ENCODE measurements at places on chromosomes 11 and 22.
A peak's percentile ranks its signal among the peaks of the same experiment; 100 is the strongest.

DNA sequence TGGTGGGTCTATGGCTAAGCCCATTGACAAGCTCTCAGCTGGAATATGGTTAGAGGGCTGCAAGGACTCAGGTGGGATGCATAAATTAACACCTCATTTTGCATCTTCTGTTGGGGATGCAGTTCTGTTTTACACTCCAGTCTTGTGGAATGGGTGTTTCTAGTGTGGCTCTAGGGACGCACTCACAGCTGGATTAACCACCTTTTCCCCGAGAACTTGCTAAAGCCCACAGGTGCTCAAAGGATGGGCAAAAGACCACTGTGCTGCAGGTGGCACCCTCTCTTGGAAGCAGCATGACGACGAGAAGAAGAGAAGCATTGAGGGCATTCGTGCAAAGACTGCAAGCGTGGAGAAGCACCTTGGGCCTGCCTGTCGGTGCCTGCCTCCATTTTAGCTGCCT lies 6.9 kb downstream of the BARX2 start:
- no peak for DNase-seq

DNA sequence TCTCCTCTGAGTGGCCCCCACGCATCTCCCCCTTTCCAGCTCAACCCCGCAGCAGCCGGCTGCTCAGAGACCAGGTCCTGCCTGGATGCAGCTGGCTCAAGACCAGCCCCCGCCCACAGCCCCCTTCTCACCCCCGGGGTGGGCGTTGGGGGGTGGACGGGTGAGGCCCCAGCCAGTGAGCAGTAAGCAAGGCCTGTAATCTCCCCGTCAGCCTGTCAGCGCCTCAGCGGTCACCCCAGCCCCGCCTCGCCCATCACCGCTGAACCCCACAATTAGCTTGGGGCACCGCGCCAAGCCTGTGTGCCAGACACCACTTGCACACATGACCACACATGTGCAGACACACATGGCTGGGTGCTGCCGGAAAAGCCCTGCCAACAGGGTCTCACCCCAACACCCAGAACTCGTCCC lies 5.9 kb downstream of the PLXNB2 start:
- no peak for DNase-seq

DNA sequence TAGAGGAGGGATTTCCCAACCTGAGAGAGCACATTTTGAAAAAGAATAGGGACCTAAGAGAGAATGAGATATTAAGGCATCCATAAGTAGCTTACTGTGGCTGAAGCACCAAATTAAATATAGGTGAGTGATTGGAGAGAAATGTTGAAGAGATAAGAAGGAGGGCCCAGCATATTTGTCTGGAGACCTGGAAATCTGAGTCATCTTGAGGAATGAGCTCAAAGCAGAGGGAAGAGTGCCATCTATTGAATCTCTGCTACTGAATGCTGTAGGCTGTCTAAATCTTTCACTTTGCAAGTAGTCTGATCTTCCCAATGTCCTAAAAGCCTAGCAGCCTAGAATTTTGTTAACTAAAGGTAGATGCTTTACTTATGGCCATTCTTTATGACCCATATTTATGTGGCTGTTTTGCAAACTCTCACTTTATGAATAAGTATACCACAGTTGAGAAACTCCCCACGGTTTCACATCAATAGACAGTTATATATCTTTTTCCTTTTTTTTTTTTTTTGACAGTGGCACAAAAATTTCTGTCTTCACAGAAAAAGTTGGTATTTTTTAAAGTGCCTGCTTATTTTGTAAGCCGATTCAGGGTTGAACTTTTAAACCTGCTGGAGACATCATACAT lies 2093.5 kb downstream of the LRRC4C start:
- DNase-seq = no peak

- peak; percentile 16 for DNase-seq
Measured at GRCh38 chr11:73359930-73360742, 16.1 kb upstream of the RELT start.

DNA sequence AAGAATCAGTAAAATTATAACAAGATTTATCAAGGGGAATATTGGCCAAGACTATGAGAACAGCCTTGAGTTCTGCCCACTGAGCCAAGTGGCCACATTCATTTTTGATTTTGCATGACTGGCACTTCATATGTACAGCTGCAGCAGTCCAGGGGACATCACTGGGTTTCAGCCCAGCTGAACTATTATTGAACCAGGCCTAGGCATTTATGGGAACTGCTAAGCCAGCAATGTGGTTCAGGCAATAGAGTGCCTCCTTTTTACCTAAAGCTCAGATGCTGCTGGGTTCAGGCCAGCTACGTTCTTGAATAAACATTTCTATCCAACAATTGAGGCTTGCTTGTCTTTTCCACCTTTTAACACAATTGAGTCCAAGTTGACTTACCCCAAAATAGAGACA lies 196.9 kb downstream of the MSANTD4 start:
- DNase-seq = no peak

- DNase-seq = no peak
Measured at GRCh38 chr22:35102663-35103062, 36.7 kb downstream of the ISX start.

GRCh38 chr22:36419912-36420882 lies 32.4 kb upstream of the MYH9 start:
- DNase-seq = no peak

DNA sequence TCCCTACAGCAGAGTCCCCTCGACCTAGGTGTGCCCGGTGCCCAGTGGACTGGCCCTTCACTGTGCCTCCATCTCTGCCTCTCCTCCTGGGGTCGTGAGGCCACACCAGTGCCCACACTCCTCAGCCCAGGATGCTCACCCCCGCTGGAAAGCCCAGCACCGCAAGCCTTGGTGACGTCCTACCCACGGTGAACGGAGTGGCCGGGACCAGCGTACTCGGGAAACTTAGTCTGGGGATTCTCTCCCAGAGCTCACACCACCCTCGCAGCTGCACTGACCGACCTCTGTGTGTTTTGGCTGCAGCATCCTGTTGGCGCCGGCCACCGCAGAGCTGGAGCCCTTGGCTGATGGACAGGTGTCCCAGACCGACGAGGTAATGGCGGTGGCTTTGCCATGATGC lies 35.5 kb upstream of the KRTAP5-7 start:
- DNase-seq = no peak

GRCh38 chr11:64611869-64612646 lies 21.0 kb downstream of the SLC22A12 start:
- DNase-seq = no peak

GRCh38 chr11:56543739-56544138 lies 682 bp upstream of the OR5M11 start:
- no peak for DNase-seq

- DNase-seq = no peak
Measured at GRCh38 chr22:38628444-38628843, 27.7 kb downstream of the FAM227A start.

GRCh38 chr22:47213571-47214230 lies 451.3 kb downstream of the TBC1D22A start:
- peak; percentile 20 for DNase-seq

GRCh38 chr11:93663021-93663420 lies 1.5 kb downstream of the CEP295 start:
- DNase-seq = no peak

GRCh38 chr11:103586756-103587155 lies 449.7 kb upstream of the DDI1 start:
- no peak for DNase-seq

DNA sequence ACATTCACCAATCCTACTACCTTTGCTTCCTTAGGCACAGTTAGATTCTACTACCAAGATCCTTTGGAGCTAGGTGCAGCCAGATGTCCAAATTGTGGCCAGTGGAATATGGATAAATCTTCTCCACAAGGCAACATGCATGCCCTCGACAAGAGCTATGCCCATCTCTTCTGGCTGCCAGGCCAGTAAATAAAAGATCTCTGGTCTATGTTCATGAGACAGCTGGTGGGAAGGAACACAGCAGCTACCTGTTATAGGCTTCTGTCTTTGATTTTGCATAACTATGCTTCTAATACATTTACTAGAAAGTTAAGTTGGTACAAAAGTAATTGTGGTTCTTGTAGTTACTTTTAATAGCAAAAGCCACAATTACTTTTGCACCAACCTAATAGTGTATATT lies 182.7 kb downstream of the DLG2 start:
- DNase-seq = no peak

- DNase-seq = no peak
Measured at GRCh38 chr22:42080287-42080686, 787 bp downstream of the SMDT1 start.

DNA sequence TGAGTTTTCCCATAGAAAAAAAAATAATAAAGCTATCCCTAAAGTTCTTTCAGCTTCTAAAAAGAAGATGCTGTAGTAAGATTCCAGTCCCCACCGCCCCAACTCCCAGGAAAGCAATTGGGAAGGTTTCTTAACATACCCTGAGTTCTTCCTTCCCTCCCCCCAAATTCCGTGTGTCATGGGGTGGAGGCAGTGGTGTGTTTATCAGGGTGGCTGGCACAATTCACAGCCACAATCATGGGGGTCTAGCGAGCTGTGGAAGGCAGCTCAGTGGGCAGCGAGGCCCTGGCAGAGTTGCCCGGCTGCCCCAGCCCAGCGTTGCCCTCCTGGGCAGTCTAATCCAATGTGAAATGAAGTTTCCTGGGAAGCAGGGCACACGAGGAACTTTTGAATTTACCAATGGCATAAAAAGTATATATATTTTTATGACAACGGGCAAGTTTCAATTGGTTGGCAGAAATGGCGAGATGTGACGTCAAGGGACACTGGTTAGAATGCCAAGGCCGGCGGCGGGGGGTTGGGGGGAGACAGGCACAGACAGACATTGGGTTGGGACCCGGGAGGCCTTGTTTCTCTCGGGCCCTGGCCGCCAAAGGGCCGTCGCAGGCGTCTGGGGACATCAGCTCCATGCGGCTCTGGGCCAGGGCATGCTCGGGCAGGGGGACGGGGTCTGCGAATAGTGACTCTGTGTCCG lies 80.7 kb upstream of the PPARA start:
- no peak for DNase-seq

GRCh38 chr11:71343828-71344400 lies 91.5 kb upstream of the SHANK2 start:
- no peak for DNase-seq

GRCh38 chr11:1916132-1916985 lies 3.1 kb upstream of the TNNT3 start:
- no peak for DNase-seq

DNA sequence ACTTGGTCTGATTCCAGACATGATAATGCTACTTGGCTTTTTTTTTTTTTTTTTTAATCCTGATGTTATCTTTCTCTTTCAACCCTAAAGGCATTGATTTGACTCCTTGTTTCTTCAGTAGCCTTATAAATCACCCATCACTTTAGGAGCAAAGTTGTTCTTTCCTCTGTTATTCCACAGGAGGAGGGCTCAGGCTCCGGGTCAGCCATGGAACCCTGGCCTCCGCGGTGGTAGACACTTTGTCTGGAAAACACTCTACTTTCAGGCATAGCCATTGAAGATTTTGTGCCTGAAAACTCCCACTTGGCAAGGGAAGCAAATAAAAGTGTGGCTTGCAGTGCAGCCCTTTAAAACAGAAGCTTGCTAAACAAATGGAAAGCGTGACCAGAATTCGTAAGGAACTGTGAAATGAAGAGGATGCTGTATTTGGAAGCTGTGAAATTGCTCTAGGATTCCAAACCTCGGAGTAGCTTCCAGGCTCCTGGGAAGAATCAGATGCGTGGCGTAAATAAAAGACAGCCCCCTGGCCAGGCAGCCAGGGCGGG lies 44.9 kb downstream of the ARHGAP8 start:
- no peak for DNase-seq

GRCh38 chr22:17357688-17358087 lies 11.6 kb upstream of the CECR2 start:
- no peak for DNase-seq

- DNase-seq = no peak
Measured at GRCh38 chr11:15288863-15289262, 174.1 kb downstream of the INSC start.

DNA sequence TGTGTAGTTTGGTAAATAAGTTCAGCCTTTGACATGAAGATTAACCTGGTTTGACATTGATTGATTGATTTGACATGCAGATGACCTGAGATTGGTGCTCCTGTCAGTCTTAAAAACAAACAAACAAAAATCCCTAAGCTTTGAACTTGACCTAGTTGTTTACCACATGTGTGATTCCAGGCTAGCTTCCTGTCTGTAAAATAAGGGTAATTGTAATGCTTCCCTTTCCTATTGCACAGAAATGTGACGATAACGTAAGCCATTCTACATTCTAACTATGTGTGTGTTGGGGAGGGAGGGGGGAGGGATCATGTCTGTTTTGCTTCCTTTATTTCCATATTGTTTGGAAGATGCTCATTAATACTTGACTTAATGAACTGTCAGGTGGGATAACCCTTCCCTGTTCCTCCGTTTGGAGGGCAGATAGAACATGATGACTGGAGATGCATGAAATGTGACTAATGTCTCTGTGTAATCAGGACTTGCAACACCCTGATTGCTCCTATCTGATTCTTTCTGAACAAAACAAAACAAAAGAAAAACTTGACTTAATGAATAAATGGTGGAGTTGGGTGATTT lies 106.1 kb upstream of the CLMP start:
- no peak for DNase-seq

- DNase-seq = no peak
Measured at GRCh38 chr11:124892750-124893454, 4.8 kb downstream of the ROBO4 start.

DNA sequence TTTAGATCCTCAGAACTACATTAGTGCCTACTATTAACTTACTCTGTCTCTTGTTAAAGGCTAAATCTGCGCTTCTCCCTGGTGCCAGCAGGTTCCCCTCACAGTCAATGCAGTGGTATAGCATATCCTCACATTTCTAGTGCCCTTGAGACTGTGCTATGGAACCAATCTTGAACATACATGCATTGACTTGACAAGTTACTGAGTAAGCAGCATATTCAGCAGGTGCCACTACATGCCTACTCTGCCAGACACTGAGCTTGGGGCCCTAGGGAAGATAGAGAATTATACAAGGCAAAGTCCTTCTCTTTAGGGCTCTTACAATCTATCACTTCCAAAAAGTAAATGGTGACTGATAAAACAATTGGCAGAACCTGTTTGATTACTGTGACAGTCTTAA lies 3.2 kb downstream of the FUT4 start:
- no peak for DNase-seq

GRCh38 chr11:116533186-116533825 lies 239.5 kb downstream of the BUD13 start:
- DNase-seq = no peak

DNA sequence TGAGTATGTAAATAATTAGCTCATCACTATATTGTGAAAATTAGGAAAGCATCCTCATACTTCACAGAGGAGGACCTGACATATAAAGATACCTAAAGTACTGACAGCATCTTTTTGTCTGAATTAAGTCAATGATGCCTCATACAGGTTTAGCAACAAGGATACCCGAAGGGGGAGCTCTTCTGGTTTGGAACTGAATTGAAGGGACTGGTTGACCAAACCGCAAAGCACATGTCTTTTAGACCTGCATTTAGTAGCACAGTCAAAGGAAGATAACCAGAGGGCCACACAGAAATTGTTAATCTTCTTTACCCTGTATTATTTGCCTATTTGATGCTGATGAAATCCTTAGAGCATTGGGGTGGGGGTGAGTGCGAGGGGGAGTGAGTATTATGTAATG lies 12.9 kb upstream of the WT1 start:
- no peak for DNase-seq

DNA sequence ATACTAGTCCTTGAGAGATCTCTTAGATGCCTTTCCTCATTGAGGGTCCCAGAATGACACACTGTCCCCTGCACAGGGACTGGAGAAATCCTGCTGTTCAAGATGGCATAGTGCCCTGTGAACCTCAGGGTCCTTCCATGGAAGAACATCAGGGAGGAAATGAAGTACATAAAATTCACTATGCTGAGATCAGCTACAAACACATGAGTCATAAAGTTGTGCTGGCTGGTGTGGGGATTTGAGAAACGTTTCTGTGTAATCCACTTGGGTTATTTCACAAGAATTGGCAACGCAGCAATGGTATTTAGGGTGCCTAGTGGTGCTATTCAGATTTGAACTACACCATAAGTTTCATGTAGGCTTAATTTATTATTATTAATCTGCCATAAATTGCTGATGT lies 174.4 kb downstream of the MAML2 start:
- peak; percentile 43 for DNase-seq

Data from CD4-positive, alpha-beta T cell treated with Interleukin-2 at 100 ng/mL for 4 hours (primary cell).